ENCODE measurements at places on chromosomes 2 and 18.

DNA sequence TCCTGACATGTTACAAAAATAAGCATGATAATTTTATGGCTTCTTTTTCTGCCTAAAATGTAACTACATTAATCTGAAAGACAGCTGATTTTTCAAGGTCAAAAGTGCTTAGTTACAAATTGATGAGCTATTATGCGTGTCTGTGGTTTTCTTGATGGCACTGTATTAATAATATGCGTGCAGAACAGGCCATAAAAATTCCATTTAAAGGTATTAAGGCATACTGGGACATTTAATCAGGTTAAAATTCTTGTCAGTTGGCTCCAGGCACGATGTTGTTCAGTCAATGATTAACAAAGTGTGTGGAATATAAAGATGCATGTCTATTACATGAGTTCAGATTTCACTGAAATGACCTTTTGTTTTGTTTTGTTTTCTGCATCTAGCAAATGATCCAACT lies 420.1 kb upstream of the ZNF804A start:
- no peak for DNase-seq

DNA sequence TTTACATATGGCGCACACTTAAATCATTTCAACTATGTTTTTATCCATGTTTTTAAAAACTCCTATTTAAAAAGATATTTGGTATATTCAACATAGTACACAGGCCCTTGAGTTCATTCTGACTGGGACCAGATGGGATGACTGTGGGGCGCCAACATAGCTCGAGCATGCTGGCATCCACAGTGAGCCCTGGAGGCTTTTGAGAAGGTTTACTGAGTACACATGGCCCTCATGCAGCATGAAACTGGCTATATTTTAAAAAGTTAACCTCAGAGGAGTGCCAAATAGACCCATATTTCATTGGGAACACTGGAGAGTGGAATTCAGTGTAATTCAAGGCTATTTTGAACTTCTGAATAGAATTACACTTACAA lies 83.6 kb downstream of the CCDC85A start:
- no peak for DNase-seq

DNA sequence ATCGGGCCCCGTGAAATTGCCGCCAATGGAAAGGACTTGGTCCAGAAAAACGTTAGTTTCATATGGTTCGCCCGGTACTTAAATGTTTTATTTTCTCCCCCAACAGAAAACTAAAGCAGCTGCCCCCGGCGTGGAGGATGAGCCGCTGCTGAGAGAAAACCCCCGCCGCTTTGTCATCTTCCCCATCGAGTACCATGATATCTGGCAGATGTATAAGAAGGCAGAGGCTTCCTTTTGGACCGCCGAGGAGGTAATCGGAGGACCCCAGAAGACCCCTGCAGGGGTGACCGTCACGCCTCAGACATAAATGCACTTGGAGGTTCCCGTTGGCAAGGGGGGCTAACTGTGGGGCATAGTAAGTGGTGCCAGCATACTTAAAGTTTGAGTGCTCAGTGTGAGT lies 742 bp downstream of the RRM2 start:
- DNase-seq, result no peak

GRCh38 chr2:123659120-123659519 lies 366.0 kb upstream of the CNTNAP5 start:
- no peak for DNase-seq

DNA sequence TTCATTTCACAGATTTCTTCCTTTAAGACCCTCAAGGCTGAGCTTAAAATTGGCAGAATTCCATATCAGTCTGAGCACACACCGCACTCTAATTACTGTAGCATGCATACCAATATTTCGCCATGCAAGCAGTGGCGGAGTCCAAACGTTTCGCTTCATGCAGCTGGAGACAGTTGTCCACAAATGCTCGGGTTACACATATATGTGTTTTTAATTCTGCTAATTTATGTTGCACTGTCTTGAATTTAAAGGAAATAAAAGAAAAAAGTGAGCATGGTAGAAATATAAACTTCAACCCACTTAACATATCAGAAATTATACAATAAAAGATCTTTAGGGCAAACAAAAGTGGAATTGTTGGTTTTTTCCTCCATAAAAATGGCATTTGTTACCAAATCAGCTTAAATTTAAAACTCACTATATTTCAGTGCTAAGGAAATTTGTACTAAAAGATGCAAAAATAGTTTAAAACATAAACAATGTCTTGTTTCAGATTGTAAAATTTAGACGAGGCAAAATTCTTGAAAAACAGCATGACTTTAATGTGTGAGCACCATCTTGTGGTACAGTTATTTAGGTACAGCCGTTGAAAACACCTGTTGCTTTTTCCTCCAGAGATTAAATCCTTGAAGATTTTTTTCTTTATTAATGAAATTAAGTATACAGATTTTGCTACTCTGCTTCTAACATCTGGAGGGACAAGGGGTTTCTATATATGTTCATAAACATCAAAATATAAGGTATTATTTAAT lies 24.1 kb upstream of the KANSL1L start:
- DNase-seq, result peak; percentile 22

DNA sequence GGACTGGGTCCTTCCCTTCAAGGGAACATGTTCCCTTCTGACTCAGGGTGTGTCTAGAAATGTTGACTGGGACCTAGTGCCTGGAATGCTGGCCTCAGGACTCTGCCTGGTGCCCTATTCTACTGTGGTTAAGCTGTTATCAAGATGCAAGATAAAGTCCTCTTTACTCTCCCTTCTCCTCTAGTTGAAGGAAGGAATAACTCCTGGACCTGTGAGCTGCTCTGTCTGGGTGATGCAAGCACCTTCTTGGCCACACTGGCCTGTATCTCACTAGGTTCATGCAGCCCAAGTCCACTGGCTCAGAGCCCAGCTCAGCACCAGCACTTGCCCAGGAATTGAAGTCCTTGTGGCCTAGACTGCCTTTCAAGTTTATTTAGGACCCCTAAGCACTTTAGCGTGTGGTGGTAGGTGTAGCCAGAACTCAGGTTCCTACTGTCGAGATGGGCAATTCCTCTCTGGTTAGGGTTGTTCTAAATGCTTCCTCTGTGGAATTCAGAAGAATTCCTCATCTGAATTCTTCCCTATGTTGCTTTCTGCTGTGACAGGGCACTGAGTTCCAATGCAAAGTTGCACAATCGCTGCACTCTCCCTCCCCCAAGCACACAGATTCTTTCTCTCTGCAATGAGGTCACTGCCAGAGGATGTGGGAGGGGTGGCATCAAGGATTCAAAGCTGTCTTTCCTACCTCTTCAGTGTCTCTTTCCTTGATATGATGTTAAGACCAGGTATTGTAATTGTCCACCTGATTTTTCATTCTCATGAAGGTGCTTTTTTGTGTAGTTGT lies 54.7 kb downstream of the VWC2L start:
- no peak for DNase-seq

GRCh38 chr2:174870787-174871186 lies 106.5 kb upstream of the CHRNA1 start:
- no peak for DNase-seq

- DNase-seq, result no peak
These were observed 14.3 kb upstream of the MPP4 start for GRCh38 chr2:201712726-201713125.

Data from inflammatory macrophage treated with lipopolysaccharide for 1 hour (primary cell).